Cardiac fibroblast (primary cell): ENCODE measurements at places on chromosomes 7 and 10.

GRCh38 chr10:35495521-35496119, 109.5 kb upstream of the GJD4 start:
- no peak for DNase-seq

- no peak for DNase-seq
Observed at GRCh38 chr7:100978300-100978699, 8.9 kb downstream of the MUC12 start.

DNA sequence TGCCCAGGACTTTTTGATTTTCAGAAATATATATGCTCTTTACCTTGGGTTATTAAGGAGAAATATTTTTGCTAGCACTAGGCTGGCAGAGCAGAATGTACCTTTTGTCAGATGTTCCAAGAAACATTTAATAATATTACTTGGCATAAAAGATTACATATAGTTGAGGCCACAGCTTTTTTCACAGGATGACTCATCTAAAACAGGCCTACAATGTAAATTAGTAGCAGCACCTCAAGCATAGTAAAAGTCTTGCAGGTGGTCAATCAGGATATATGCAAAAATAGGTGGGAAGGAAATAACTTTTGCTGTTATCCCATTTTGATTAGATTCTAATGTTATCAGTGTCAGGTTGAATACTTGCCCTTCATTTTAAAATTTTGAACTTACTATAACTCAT, 14.9 kb upstream of the ITGB1 start:
- no peak for DNase-seq

DNA sequence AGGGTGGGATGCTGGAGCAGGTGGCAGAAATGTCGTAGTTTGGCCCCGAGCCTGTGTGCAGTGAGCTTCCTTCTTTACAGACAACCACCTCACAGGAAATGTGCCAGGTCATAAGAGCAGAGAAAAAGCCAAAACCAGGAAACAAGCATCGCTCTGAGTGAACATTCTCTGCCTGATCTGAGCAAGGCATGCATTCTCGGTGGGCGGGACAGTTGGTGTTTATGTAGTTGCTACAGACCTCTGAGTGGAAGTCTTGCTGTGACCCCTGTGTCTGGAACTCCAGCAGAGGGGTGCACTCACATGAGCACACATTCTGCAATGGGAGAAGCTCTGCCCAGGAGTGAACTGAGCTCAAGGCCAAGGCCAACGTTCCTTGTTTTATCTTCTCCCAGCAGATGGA, 230.1 kb downstream of the TCERG1L start:
- no peak for DNase-seq

DNA sequence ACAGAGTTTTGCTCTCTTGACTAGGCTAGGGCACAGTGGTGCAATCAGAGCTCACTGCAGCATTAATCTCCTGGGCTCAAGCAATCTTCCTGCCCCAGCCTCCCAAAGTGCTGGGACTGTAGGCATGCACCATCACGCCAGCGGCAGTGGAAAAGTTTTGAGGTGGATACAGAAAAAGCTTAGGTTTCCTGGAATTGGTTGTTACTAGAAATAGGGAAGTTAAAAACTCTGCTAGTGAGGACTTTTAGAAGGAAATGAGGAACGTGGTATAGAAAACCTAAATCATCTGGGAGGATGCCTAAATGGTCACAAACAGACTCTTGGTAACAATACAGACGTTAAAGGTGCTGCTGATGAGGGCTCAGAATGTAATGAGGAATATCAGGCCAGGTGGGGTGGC, 10.9 kb upstream of the SNX8 start:
- no peak for DNase-seq

GRCh38 chr10:73517166-73517888, 21.5 kb upstream of the PPP3CB start:
- no peak for DNase-seq

DNA sequence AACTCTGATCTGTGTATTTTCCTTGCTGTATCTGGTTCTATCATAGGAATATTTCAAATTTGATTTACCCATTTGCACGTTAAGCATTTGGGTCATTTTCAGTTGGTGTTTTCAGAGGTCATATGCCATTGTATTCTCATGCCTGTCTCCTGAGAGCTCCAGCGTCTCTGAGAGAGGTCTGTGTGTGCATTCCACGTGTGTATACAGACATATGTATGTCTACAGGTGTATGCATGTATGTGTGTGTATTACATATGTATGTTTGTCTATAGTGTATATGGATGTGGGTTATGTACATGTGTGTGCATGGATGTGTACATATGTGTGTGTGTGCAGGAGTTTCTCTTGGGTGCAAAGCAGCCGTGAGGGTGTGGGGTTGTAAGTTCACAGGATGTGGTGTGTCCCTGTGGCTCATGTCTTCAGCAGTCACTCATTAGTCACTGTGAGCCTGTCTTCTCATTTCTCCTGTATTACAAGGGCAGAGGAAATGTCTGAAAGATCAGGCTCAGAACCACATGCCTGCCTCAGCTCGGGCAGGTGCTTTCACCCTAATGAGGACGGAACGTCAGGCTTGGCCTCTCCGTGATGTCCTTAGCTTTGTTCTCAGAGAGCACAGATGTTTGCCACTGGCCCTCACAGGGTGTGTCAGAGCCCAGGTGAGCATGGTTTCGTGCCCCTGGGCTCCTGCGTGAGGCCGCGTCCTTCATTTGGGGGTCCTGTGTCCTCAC, 101.6 kb downstream of the NKX6-2 start:
- peak; percentile 57 for DNase-seq

- DNase-seq: no peak
Observed at GRCh38 chr7:41294556-41295454, 408.1 kb downstream of the INHBA start.

DNA sequence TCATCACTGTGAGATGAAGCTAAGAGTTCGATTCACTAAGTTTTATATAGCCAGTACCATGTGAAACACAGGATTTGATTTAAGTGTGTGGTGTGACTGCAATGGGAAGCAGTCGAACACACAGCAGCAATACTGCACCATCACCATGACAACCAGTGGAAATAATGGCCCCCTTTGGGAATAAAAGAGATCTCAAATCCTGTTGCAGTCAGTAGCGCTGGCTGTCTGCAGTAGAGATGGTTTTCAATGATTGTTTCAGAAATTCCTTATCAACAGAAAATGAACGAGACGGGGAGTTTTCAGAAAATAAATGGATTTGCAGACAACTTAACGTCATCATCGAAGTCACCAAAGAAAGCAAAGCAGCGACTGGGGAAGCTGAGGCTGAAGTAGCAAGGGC, 91.0 kb downstream of the PTPRE start:
- peak; percentile 65 for DNase-seq

DNA sequence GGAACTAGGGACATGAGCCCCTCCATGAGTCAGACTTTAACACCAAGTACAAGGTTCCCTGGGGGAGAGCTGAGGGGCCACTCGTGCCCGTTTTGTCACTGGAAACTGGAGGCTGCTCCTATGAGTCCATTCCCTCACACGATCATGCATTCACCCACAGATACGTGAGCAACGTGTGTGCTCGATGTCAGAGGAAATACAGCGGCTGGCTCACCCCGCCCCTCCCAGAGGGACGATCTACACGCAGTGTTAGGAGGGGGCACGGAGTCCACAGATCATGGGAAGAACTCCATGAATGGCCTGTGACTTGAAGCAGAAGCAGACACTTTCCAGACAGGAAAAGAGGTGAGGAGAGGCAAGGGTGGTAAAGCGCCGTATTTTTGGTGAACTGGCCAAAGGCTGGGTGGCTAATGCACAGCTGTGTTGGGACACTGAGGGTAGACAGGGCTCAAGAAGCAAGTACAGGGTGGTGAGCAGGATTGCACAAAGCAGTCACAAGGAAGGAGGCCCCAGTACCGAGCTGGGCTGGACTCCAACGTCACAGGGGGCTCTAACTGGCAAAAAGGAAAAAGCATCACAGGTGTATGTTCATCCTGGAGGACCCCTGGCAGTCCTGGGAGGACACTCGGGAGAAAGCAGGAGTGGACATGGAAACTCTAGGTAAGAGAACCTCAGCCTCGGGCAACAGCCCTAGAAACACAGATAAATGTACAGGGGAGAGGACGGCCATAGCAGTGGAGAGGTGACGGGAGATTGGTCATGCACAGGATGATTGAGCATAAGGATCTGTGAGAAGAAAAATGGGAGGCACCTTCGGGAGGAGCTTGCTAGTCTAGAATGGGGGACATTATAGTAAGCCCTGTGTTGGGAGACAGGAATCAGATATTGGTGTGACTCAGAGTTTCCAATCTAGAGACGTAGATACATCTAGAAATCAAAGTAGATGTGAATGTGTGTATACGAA, 41.2 kb downstream of the TNS3 start:
- DNase-seq: no peak

DNA sequence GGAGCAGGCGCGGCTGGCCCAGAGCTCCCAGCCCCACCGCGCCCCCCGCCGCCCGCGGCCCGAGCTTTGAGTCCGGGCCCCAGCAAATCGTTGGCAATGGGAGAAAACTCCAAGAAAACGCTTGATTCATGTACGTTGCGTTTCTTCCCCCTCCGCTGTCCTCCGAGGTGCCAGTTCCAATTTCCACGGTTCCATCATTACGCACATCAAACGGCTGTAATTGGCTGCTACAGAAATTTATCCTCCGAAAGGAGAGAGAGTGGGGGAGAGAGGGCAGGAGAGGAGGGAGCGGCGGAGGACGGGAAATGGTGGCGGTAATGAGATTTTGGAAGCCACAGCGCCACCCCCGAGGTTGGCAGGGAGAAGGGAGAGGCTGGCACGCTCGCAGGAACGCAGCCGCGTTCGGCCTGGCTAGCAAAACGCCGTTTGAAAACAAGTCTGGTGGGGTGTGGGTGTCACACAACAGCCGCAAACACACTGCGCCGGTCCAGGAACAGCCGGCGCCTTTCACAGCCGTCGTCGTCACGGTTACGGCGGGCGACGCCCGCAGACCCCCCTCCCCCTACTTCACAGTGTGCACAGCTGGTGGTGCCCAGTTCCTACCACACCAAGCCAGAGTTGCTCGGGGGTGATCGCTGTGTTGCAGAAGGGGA, 57.5 kb downstream of the UNCX start:
- DNase-seq: peak; percentile 15

- DNase-seq: no peak
Observed at GRCh38 chr7:99709838-99710578, 25.0 kb downstream of the CYP3A7 start.

- DNase-seq: peak; percentile 72
Observed at GRCh38 chr7:120805636-120806388, 52.1 kb downstream of the TSPAN12 start.

GRCh38 chr10:70828923-70829322, 13.2 kb downstream of the SGPL1 start:
- DNase-seq: no peak

DNA sequence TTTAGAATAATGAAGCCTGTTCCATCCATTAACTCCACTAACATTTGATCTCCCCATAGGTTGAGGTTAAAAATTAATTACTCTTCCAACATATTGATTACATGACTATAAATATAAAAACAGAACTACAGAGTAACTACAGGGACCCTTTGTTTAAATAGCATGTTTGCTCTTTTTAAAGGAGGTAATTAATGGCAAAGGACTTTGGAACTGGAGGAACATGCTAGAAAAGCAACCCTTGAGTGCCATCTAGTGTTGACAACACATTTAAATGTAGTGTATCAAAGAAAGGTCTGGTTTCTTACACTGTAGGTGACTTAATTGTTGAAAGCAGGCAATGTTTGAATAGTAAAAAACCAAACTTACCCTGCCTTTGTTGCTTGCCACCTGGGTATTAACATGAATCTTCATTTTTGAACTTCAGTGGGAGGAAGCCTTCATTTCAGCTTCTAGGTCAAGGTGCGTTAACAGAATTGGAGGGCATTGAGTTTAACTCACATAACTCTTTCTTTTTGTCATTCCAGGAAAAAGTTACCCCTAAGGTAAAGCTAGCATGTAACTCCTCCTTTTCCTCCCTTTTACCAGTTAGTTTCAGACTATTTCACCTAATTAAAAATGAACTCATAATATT, 52.6 kb upstream of the CAPZA2 start:
- DNase-seq: peak; percentile 80

GRCh38 chr7:44212018-44212417, 11.2 kb downstream of the YKT6 start:
- no peak for DNase-seq

DNA sequence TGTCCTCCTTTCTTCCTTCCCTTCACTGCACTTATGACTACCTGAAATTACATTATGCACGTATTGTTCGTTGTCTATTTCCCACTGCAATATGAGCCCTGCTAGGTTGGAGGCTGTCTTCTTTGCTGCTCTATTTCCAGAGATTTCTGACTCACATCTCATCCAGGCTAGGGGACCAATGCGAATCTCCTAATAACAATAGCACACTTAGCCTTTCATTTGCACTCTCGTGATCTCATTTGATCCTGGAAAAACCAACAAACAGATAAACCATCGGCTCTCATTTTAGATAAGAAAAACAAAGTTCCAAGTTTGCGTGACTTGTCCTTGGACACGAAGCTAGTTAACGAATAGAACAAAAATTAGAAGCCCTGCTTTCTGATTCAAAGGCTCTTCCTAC, 1.4 kb downstream of the ZNF438 start:
- DNase-seq: no peak

GRCh38 chr7:22051886-22052673, 106.4 kb upstream of the CDCA7L start:
- no peak for DNase-seq

- DNase-seq: no peak
Observed at GRCh38 chr10:98676895-98677294, 230.2 kb upstream of the HPS1 start.

DNA sequence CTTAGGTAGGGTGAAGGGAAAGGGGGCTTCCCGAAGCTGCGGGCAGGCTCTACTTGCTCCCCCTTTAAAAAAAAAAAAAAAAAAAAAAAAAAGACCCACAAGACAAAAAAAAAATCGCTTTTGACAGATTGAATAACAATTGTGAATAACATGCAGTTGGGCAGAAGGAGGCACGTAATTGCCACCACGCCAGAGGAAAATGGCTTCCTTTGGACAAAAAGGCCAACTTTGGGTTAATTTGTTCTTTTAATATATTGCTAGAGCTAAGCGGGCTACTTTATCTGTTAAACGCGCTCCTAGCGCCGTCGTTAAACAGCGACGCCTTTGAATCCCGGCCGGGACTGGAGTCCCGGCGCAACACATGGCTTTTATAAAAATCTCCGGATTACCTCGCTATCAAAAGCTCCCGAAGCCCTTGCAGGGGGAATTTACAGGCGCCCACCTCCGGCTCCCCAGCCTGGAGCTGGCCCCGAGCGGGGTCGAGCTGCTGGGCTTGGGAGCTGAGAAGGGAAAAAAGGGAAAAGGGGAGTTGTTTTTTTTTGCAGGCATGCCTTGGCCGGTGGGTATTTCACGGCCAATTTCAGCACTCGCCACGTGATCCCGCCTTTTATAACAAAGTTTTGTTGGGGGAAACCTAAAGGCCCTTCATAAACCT, 1.2 kb downstream of the HOXA11 start:
- no peak for DNase-seq

DNA sequence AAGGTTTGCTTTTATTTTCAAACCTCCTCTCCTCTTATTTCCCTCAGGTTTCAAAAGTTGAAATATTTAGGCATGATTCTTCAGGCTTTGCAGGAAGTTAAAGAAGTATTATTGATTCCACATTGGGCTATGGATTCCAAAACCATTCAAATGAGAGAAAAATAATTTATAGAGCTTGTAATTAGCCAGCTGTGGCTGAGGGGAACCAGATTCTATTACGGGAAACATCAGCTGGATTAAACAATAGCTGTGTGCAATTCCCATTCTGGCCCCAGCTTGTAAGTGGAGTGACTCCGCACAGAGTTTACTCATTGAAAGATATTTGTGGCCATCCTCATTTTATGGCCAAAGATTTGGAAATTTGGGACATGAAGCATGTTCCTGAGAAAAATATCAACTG, 77.0 kb upstream of the PHYHIPL start:
- DNase-seq: no peak

- no peak for DNase-seq
Observed at GRCh38 chr10:85600026-85600743, 766.4 kb downstream of the GRID1 start.
